Stimulated activated CD8-positive, alpha-beta memory T cell treated with anti-CD3 and anti-CD28 coated beads, Interleukin-7, amount 100 ng/mL, for 1 hour (primary cell): ENCODE measurements at places on chromosomes 3 and 15.

- DNase-seq = no peak
These were observed 36.1 kb upstream of the ACKR4 start for GRCh38 chr3:132561003-132561402.

GRCh38 chr15:81244306-81244705 is 47.6 kb downstream of the IL16 start:
- DNase-seq = no peak

- no peak for DNase-seq
These were observed 153.9 kb downstream of the P3H2 start for GRCh38 chr3:189966843-189967242.

GRCh38 chr3:192887701-192888100 is 30.0 kb downstream of the MB21D2 start:
- DNase-seq = no peak

- peak; percentile 55 for DNase-seq
These were observed 7.1 kb downstream of the CPN2 start for GRCh38 chr3:194344012-194344411.

DNA sequence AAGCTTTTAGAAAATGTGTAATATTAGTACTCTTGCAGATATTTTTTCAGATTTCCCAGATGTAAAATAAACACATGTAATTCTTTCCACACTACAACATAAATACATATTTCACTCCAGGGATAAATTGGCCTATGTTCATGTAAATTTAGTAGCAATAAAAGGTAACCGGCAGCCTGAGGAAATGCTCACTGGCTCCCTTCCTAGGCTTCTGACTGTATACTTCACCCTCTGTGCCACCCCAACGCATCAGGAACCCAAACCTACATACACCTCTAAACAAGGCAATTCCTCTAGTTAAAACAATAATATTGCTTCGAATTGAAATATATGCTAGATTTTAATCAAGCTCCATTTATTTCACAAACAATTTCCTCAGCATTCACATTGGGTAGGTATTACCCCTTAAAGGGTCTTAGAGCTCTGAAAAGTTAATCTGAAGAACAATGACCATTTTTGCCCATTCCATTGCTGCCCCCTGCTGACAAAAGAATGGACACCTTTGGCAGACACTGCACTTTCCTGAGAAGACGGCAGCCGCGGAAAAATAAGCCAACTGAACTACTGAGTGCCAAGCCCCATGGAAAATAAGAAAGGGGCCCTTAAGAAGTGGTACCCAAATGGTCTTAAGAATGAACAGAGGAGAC is 212.5 kb downstream of the OSBPL10 start:
- no peak for DNase-seq

DNA sequence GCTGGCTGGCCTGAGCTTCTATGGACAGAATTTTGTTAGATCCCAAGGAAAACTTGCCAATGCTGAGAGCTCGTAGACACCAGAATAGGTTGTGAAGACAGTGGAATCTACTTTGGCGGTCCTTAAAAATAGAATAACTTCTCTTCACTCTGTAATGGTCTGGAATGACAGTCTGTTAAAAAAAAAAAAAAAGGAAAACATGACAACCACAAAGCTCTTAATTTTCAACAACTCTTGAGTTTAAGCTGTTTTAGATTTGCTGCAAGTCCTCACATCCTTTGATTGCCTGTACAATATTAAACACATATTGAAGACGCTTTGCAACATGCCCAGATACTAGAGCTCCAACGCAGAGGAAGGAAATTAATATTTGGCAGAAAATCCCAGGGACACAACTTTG is 122.8 kb upstream of the GALNT15 start:
- DNase-seq = no peak

GRCh38 chr3:176349706-176350105 is 847.6 kb downstream of the TBL1XR1 start:
- DNase-seq = no peak
